ENCODE measurements at places on chromosomes 16 and 17.

- no peak for DNase-seq
Measured at GRCh38 chr16:13856811-13857511, 63.0 kb upstream of the ERCC4 start.

DNA sequence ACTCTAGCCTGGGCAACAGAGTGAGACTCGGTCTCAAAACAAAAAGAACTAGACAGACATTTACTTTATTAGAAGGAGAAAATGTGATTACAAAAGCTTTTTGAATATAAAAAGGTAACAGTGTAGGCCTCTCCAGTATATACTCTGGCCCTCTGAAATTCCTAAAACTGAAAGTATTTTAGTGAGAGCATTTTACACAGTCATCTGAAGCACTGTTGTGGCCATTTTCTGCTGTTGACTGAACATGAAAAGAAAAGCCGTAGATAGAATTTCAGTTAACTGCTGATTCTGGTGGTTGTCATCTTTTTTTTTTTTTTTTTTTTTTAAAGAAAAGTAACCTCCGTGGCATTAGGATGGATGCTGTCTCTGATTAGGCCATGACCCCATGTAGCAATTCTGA, 15.6 kb downstream of the DUSP14 start:
- no peak for DNase-seq

GRCh38 chr17:76276461-76277299, 11.5 kb downstream of the UBALD2 start:
- no peak for DNase-seq

- no peak for DNase-seq
Measured at GRCh38 chr16:55500530-55501011, 8.3 kb upstream of the LPCAT2 start.

DNA sequence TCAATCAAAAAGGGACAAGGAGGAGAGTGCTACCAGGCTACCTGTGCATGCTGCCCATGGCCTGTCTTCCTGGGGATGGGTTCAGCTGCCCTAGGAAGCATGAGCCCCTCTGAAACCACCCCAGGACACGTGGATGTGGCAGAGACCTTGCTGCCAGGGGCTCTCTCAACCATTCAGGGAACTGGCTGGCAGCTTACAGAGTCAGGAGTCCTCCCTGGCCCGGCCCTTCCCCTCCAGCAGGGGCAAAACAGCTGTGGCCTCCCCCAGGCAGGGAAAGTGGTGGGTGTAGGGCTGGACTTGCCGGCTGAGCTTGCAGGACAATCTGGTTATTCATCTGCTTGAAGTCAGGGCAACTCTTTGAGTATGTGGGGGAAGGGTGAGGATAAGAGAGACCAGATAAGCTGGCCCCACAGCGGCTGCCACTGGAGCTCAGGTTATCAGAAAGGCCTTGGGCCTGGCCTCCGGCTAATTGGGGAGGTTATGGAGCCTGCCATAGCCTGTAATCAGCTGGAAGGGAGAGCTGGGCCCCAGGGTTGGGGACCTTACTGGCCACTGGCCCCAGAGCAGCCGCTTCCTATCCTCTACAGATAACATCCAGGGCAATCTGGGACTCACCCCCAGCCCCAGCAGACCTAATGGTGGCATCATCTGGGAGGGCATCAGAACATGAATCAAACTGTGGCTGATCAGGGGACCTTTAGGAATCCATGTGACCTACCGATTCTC, 5.6 kb upstream of the TBX2 start:
- no peak for DNase-seq

GRCh38 chr17:9798724-9799123, 7.3 kb upstream of the DHRS7C start:
- no peak for DNase-seq

GRCh38 chr16:13471036-13471435, 448.9 kb upstream of the ERCC4 start:
- no peak for DNase-seq

DNA sequence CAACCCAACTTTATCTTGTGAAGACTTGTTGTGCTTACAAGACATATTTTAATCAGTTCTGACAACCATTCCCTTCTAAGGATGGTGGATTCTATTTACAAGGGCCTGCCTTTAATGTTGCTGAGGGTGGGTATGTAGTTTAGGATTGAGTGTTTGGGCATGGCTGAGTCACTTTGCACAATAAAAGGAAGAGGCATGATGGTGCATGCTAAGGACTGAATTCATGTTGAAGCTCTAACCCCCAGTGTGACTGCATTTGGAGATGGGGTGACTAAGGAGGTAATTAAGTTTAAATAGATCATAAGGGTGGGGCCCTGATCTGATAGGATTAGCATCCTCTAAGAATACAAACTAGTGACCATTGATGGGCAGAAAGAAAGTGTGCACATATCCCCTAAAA, 196.1 kb upstream of the HS3ST3A1 start:
- no peak for DNase-seq

GRCh38 chr16:12398029-12398682, 405.5 kb downstream of the CPPED1 start:
- no peak for DNase-seq

- DNase-seq = no peak
Measured at GRCh38 chr17:61825448-61826137, 37.7 kb downstream of the BRIP1 start.

GRCh38 chr16:88700636-88701482, 5.3 kb downstream of the RNF166 start:
- DNase-seq = peak; percentile 93

- DNase-seq = no peak
Measured at GRCh38 chr17:49069585-49070273, 62.8 kb upstream of the B4GALNT2 start.

- no peak for DNase-seq
Measured at GRCh38 chr16:53773150-53773846, 69.3 kb downstream of the FTO start.

GRCh38 chr16:79055251-79055970, 545.1 kb downstream of the MAF start:
- no peak for DNase-seq

- no peak for DNase-seq
Measured at GRCh38 chr17:63681530-63681929, 18.4 kb downstream of the LIMD2 start.

- no peak for DNase-seq
Measured at GRCh38 chr17:59513934-59514841, 51.2 kb upstream of the DHX40 start.

DNA sequence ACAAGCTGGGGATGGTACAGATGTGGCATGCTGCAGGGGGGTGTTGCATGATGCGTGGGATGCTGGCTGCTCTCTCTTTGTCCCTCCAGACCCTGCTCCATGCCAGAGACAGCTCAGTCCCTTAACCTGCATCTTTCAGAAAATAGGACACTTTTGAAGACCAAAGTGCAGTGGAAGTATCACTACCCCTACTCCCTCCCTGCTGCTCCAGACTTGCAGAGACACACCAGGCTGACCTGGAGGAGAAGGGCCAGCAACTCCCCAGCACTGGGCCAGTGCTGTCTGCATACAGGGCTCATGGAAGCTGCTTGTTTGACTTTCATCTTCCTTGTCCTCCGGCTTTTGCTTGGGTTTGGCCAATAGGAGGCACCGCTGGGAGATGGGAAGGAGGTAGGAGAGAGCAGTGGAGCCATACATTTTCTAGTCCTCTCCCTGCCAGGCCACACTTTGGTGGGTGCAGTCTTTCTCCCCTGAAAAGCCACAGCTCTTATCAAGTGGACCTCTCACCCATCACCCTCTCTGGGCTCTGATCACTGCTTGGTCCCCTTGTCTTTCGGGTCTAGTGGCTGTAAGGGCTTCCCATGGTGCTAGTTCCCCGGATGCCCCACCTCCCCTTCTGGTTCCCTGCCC, 46.1 kb upstream of the NKD1 start:
- DNase-seq = no peak

DNA sequence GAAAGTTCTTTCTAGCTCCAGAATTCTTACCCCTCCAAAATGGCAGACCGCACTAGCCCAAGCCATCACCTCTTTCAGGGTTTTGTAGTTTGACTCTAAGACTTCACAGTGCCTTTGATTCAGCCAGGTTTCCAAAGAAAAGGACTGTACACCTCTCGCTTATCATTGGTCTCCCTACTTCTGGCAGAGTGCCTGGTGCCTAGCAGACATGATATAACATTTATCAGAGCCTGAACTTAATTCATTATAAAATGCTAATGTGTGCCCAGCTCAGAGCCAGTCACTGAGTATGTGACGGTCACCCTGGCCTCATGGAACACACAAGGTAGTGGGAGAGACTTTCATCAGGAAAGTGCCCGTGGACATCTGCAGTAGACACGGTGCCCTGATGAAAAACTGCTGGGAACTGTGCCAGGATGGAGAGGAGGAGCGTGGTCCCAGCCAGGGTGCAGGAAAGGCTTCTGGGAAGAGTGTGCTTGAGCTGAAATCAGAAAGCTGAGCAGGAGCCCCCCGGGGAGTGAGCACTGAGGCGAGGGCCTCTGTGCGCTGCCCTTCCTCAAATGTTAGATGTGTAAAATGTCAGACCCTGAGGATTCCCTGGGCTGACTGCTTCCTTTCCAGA, 34.3 kb upstream of the LGALS9 start:
- DNase-seq = no peak

GRCh38 chr16:8903004-8903403, 20.9 kb downstream of the LITAFD start:
- no peak for DNase-seq

DNA sequence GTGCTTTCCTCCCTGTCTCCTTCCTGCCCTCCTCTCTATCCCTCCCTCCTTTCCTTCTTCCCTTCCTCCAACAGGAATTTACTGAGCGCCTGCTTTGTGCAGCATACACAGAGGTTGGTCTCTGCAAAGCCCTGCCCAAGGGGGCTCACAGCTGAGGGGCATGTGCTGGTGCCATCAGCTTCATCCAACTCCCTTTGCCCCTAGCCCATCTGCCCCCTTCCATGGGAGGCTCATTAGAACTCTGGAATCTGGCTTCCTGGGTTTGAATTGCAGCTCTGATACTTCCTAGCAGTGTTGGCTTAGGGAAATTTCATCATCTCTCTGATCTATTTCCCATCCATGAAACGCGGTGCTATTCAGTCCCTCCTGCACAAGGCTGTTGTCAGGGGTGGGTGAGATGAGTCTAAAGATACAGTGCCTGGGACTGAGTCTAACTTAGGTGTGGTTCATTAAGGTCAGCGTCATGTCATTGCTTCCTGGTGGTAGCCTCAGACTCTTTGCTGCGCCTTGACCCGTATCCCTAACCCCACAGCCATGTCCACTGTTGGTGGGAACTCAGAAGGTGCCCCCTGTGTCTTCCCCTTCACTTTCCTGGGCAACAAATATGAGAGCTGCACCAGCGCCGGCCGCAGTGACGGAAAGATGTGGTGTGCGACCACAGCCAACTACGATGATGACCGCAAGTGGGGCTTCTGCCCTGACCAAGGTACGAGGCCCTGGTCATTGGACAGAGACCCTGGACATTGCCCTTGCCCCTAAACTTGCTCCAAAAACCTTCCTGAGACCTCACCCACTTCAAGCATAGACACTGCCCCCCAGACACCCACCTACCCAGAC, 10.3 kb downstream of the MMP2 start:
- no peak for DNase-seq

GRCh38 chr17:77353684-77354419, 213.1 kb downstream of the SEC14L1 start:
- no peak for DNase-seq

DNA sequence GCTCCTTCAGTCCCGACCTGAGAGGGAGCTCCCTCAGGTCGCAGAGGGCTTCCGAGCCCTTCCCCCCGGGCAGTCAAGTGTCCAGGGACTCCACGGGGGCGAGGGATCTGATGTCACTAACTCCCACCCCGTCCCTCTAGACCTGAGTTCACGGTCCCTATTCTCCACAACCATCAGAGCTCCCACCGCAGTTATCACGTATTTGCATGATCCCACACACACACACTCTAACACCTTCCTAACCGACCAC, 3.7 kb upstream of the PER1 start:
- no peak for DNase-seq

DNA sequence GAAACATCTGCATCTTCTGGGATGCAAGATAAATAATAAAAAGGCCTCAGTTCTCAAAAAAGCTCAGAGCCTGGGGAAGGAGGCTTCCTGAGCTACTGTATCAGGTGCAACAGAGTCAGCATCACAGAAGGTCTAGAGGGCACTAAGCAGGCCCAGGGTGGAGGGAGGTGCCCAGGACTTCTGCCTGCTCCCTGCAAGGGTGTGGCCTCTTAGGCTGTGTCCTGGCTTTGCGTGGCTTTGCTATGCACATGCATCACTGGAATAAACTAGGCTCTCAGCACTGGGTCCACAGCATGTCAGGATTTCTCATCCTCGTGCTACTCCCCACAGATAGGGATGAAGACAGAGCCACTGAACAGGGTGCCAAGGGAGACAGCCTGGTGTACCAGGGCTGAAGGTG, 25.5 kb downstream of the CDK5R1 start:
- no peak for DNase-seq

- DNase-seq = peak; percentile 57
Measured at GRCh38 chr16:23836404-23837311, 875 bp downstream of the PRKCB start.

- DNase-seq = no peak
Measured at GRCh38 chr16:12311877-12312276, 335.3 kb downstream of the SNX29 start.

GRCh38 chr17:42109086-42109485, 3.4 kb downstream of the DHX58 start:
- DNase-seq = no peak

DNA sequence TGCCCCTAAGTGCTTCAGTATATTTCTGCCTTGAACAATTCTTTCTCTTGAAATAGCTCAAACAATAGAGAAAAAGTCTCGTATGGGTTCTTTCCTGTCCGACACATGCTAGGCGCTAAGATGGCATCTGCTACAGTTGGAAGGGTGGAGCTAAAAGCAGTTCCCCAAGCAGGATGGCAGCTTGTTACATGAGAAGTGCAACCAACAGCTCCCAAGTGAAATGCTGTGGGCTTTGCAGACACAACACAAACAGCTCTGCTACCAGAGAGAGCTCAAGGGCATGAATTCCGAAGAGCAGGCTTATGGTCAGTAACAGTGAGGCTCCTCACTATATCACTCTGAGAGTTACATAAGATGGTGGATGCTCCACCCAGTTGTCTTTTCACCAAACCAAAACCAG, 83.8 kb downstream of the VPS53 start:
- no peak for DNase-seq

- no peak for DNase-seq
Measured at GRCh38 chr16:79510879-79511278, 89.7 kb downstream of the MAF start.

DNA sequence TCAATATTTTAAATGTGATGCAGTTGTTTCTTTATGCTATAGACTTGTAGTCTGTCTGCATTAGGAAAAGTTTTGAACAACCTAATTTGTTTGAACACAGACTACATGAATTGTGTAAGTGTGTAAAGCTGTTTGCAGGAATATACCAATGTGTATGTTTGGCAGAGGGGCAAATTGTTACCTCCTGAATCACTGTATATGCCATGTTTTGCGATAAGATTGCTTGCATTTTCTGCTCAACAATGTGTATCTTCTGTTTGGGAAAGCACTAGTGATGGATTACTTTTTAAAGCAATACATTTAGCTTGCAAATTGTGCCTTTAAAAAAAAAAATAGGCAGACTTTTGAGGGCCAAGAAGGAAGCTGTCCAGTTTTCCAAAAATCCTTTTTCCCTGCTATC, 14.6 kb downstream of the RBBP6 start:
- no peak for DNase-seq

- DNase-seq = peak; percentile 78
Measured at GRCh38 chr16:15642557-15643047, 352 bp downstream of the MARF1 start.

- DNase-seq = no peak
Measured at GRCh38 chr17:47736501-47737495, 3.8 kb downstream of the TBX21 start.

GRCh38 chr17:12256380-12256995, 235.8 kb downstream of the MAP2K4 start:
- no peak for DNase-seq

All from activated naive CD4-positive, alpha-beta T cell (primary cell).